Pons (tissue), 1 donor: ENCODE measurements at places on chromosomes 4 and X.

GRCh38 chr4:104449537-104449936, 45.2 kb downstream of the CXXC4 start:
- DNase-seq, result no peak

GRCh38 chrX:154057791-154058190, 38.1 kb upstream of the IRAK1 start:
- DNase-seq, result no peak

- DNase-seq, result no peak
These were observed 46.9 kb downstream of the KIF4A start for GRCh38 chrX:70336767-70337166.

DNA sequence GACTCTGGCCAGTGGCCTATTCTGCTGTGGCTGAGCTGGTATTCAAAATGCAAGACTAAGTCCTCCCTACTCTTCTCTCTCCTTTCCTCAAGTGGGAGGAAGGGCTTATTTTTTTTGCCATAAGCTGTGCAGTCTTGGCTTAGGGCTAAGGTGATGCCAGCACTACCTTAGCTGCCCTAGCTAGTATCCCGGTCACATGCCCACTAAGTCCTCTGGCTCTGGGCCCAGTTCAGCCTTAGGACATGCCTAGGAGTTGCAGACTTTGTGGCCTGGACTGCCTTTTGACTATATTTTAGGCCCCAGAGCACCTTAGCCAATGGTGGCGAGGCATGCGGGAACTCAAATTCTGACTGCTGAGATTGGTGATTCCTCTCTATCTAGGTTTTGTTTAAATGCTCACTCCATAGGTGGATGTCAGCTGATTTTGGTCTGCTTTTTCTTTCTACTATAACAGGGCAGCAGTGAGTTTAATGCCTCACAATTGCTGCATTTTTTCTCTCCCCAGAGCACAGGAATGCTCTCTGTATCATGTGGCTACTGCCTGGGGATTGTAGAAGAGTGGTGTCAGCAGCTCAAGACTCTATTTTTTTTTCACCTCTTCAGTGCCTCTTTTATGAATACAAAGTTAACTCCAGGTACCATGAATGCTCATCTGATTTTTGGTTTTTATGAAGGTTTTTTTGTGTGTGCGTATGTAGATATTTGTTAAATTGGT, 472.9 kb upstream of the GRID2 start:
- no peak for DNase-seq

- no peak for DNase-seq
These were observed 39.1 kb downstream of the WDFY3 start for GRCh38 chr4:84927428-84927827.

- DNase-seq, result no peak
These were observed 103.5 kb downstream of the TECRL start for GRCh38 chr4:64305565-64306254.

- peak; percentile 11 for DNase-seq
These were observed 127.8 kb upstream of the METTL14 start for GRCh38 chr4:118557298-118557851.

- no peak for DNase-seq
These were observed 24.2 kb upstream of the CSF2RA start for GRCh38 chrX:1244164-1245076.

DNA sequence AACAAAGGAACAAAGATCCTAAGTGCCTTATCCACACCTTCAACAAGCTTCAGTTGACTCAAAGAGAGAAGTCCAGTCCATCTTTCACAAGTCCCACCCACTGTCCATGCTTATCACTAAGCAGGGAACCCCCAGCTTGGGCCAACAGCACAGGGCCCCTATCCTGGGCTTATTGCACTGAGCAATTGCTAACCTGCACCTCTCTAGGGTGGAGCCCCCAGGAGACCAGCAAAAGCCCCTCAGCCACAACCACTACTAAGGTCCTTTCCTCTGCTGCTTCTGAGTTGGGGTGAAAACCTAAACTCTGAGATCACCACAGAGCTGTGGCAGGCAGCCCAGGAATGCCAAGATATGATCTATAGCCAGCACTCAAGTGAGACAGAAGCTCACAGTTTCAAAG, 96.7 kb upstream of the PBDC1 start:
- peak; percentile 0 for DNase-seq

DNA sequence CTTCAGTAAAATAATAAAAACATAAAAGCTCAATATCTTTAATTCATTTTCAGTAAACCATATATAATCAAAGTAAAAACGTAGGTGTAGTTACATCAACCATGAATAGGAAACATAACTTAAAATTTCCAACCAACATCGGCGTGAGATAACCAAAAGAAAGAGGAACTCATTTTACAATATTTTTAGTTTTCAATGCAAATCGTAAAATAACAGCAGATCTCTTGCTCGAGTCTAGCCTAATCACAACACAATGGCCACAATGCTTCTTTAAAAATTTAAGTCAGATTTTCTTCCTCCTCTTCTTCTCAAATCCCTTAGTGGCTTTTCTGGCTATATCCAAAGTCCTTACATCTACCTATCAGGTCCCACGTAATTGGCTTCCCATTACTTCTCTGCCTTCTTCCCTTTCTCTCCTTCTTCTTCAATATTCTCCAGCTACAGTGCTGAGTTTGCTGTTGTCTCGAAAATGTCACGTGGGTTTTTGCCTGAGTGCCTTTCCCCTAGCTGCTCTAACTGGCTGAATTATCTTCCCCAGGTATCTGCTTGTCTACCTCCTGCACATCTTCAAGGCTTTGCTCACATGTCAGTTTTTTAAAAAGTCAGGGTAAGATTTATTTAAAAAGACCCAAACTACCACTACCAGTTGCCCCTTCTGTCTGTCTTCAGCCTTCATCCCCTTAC, 90.9 kb upstream of the BANK1 start:
- DNase-seq, result no peak

- no peak for DNase-seq
These were observed 122.5 kb downstream of the ARHGAP6 start for GRCh38 chrX:11543249-11543648.

GRCh38 chr4:122512430-122512829, 55.9 kb upstream of the IL2 start:
- DNase-seq, result no peak

DNA sequence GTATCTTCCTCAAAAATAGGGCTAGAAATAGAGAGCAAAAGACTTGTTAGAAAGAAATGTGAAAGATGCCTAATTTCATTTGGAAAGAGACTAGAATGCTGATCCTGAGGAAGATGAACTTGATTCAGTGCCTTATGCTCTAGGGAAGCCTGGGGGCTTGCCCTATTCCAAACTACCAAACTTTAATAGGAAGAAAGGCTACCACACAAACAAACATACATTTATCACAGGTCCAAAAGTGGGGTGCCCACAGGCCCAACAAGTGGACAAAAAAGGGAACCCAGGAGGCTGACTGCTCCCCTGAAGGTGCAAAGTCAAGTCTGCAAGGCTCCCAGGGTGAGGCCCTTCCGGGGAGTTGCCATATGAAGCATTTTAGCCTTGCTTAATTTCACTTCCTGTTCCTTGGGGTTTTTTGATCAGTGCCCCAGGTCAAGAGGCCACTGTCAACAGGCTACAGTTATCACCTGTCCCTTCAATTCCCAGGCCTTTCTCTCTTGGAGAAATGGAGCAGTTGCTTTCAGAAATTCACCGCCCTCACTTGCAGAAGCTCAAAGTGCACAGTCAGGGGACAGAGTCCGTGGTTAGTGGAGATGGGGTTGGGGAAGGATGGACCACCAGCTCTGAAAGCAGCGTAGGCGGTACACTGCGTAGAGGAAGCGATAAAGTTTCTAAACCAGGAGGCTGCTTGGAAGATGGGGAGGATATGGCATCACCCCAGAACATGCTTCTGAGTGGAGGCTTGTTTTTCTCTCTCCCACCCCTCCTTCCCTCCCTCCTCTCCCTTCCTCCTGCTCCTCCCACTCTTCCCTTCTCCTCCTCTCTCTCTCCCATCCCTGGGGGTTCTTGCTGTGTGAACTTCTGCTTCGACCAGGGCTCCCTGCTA, 36.4 kb downstream of the TMEM154 start:
- peak; percentile 39 for DNase-seq

DNA sequence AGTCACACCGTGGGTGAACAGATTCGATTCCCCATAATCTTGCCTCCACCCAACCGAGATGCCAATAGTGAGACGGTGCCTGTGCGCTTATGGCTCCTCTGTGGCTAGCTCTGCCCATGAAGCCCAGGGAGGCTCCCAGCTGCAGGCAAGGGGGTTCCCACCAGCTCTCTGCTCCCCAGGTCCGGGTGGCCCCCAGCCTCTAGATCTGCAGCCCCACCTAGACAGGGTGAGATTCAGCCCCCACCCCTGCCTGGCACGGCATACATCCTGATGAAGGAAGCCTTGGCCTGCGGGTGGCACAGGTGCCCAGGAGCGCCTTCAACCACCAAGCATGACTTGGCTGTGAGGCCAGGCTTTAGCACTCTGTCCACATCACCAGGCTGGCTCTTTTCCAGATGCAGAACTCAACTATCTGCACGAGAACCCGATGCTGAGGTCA, 40.6 kb downstream of the WDR1 start:
- DNase-seq, result no peak

DNA sequence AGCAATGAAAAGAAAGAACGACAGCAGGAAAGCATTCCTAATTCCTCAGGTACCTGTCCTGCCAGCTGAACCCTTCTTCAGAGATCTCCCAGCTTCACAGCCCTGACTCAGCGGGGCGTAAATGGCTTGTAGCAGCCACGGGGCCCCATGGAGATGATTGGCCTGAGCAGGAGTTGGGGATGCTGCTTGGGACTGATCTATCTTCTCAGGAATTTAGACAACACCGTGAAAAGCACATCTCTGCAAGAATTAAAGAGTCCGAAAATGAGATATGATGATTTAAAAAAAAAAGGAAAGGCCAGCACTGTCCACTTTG, 22.5 kb upstream of the SLC25A4 start:
- no peak for DNase-seq

GRCh38 chr4:159273841-159274240, 171.0 kb downstream of the RAPGEF2 start:
- no peak for DNase-seq

GRCh38 chr4:105599932-105600655, 47.7 kb downstream of the ARHGEF38 start:
- no peak for DNase-seq

DNA sequence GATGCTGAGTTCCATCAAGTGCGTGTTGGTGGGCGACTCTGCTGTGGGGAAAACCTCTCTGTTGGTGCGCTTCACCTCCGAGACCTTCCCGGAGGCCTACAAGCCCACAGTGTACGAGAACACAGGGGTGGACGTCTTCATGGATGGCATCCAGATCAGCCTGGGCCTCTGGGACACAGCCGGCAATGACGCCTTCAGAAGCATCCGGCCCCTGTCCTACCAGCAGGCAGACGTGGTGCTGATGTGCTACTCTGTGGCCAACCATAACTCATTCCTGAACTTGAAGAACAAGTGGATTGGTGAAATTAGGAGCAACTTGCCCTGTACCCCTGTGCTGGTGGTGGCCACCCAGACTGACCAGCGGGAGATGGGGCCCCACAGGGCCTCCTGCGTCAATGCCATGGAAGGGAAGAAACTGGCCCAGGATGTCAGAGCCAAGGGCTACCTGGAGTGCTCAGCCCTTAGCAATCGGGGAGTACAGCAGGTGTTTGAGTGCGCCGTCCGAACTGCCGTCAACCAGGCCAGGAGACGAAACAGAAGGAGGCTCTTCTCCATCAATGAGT, 46.6 kb downstream of the RHOH start:
- DNase-seq, result no peak

DNA sequence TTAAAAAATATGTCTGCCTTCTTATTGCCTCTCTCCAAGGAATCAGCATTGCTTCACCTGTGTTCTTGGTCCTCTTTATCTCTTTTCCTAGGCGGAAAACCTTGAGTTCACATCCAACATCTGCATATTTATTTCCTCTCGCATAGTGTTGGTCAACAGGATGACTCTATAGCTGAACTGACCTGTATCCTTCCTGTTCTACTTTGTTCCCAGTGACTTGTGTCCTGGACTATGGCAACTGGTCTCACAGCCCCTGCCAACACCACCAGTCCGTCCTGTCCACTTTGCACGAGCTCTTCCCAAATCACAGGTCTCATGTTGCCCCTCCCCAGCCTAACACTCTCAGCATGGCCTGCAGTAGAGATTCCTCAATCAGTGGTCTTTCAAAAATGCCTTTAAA, 2.0 kb downstream of the DIPK2B start:
- no peak for DNase-seq

GRCh38 chrX:129176710-129177109, 346.6 kb downstream of the SMARCA1 start:
- no peak for DNase-seq

DNA sequence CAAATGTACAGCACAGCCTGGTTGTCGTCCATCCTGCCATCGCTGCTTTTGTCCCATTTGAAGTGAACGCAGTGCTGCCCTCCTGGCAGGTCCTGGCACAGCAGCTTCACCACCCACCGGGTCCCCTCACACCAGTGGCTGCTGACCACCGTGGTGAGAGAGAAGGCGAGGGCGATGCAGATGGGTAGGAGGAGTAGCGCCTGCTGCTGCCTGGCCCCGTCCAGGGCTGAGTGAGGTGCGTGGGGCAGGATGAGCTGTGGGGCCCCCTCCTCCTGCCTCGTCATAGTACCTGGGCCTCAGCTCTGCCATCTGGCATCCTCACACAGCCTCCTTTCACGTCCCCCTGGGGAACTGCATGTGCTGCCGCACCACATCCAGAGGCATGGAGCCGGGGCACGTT, 1.8 kb downstream of the DCAF8L2 start:
- no peak for DNase-seq

DNA sequence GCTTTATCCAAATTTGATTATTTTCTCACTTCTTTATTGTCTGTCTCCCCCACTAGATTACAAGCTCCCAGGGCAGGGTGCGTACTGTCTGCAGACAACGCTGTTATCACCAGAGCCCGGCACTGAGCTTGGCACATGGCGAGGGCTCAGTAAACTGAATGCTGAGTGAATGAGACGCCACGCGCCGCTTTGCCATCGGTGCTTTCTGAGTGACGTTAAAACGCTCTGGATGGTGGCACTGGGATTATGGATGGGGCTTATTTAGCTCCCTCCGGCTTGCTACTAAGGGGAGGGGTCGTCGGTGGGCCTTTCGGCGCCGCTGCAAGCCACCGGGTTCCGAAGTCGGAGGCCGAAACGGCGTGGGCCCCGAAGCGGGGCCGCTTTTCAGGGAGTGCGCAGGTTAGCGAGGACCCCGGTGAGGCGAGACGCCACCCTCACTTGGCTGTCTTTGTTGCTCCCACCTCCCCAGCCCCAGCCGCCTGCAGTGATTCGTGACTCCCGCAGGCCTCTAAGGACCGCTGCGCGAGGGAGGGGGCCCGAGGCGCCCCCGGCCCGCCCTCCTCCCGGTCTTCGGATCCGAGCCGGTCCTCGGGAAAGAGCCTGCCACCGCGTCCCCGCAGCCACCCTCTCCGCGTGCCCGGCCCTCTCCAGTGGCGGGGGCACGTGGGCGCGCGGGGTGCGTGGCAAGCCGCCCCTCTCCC, 569 bp upstream of the FHL1 start:
- no peak for DNase-seq

GRCh38 chr4:186771624-186772023, 48.0 kb upstream of the FAT1 start:
- no peak for DNase-seq

DNA sequence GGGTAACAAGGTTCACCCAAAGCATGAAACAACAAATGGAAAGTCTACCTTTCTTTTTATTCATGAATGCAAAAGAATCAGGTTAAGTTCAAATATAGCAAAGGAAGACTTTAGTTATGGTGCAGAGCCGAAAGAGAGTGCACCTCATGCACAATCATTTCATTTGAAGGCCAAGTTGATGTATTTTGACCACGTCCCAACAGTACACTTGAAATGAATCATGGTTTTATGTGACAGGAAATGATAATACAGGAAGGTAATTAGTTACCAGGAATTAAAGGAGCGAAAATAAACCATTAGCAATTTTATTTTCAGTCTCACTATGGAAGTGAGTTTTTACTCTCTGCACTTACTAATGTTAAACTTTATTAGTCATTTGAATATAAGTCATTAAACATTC, 281.2 kb upstream of the DIAPH2 start:
- no peak for DNase-seq
